SK-N-MC (cell line): ENCODE measurements at places on chromosomes 16 and 17.

- no peak for DNase-seq
Measured at GRCh38 chr16:28591355-28591754, 5.5 kb downstream of the SULT1A2 start.

DNA sequence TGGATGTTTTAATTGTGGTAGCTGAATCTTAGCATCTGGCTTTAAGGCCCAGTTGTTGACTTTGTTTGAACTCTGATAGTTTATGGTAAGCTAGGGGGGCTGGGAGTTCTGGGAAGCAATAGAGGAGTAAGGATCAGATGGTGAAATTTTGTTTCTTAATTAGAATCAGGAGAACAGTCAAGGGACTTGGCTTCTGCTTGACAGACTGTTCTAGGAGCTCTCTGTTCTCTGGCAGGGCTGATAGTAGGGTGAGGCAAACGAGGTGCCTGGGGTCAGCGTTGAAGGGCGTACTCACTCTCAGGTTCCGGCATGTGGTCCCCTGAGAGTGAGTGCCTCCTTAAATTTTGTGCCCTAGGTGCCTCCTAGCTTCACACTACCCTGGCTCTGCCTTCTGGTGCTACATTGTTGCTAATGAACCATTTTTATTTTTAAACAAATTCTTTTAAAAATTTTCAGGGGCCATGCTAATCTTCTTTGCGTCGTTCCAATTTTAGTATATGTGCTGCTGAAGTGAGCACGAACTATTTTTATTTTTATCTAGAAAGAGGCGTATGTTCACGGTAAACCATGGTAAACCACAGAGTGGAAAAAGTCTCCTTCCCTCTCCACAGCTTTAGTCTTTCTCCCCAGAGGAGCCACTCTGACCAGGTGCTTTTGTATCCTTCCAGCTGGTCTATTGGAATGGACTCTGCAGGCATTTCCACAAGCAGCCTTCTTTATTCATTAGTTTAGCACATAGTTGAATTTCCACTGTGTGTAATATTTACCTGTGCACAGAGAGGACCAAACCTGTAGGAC is 19.7 kb downstream of the SLC7A6 start:
- no peak for DNase-seq

- DNase-seq, result no peak
Measured at GRCh38 chr17:48556576-48557401, 11.9 kb upstream of the HOXB2 start.

- no peak for DNase-seq
Measured at GRCh38 chr17:75077496-75078283, 10.1 kb upstream of the SLC16A5 start.

DNA sequence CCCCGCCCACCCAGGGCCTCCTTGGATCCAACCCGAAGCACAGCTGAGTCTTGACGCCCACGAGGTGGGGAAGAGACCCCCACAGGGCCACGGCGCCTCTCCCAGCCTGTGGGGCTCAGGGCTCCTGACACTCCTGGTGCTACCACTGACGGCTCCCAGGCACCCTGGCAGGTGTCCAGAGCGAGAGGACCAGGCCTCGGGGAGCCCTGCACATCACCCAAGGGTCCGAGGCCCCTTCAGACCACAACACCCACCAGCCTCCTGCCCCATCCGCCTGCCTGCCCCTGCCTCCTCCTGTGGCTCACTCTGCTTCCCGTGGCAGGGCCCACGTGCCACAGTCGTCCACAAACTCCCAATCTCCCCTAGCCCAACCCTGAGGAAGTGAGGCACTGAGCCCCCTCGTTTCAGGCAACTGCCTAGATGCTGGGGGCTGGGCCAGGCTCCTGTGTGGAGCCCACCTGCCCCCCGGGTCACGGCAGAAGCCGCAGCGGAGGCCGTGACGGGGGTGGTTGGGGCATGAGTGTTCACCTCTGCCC is 28.3 kb upstream of the AATK start:
- no peak for DNase-seq

DNA sequence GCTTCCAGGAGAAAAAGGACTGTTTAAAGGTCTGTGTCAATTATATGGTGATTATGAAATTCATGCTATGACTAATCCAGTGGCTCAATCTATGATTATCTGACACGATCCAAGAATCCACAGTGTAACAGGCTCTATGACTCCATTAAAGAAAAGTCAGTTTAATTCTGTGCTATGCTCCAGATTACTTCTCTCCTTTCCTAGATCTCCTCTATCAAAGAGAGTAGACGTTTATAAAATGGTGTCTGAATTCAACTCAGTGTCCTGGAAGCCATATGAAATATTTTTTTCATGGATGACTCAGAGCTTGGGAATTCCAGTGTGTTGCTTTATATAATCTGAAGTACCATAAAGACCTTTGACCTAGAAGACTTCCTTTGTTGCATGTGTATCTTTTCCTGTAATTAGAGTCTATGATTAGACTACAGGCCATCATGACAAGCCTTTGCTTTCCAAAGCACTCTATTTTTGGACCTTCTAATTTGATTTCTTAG is 27.0 kb upstream of the NF1 start:
- no peak for DNase-seq

- no peak for DNase-seq
Measured at GRCh38 chr17:62160816-62161215, 95.7 kb upstream of the MED13 start.

DNA sequence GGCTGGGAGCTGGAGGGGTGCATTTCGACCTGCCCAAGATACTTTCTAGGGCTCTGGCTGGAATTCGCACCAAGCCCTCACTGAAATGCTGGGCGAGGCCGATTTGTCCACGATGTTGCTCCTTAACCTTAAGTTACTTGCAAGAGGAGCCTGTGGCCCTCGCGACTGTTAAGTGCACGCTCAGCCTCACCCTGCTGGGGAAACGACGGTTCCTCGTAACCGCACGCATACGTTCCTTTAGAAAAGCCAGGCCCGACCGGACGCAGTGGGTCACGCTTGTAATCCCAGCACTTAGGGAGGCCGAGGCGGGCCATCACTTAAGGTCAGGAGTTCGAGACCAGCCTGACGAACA is 607 bp upstream of the NCOR1 start:
- no peak for DNase-seq

DNA sequence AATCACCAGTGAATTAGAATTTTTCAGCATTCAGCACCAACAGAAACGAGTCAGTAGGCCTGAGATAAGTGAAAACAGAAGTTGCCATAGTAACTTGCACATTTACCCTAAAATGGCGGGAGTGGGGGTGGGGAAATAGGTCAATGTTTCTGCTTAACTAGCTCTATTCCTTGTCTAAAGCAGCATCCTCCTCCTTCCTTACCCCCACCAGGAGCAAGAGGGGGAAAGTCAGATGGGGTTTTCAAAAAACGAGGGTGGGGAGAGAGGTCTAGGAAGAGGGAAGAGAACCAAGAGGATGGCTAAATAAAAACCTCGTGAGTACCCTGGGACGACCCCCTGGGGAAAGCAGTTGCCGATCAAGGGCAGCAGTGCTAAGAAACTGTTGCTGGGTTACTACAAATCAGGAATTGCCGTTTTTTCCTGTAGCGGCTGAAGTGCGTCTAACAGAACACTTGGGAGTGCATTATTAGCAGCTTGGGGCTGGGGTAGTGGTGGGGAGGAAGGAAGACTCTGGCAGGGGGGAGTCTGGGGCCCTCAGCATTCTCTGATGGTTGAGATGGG is 34.4 kb upstream of the MNT start:
- DNase-seq, result no peak

- no peak for DNase-seq
Measured at GRCh38 chr17:4584101-4584916, at the start of gene SMTNL2. TSS of gene SMTNL2 (plus strand) at chr17:4584529. CDS start at chr17:4584606, 77 bp downstream.

GRCh38 chr17:79864617-79865250 is 25.5 kb upstream of the CBX4 start:
- no peak for DNase-seq

GRCh38 chr16:3694051-3694450 is 23.3 kb downstream of the TRAP1 start:
- no peak for DNase-seq

- no peak for DNase-seq
Measured at GRCh38 chr16:85524365-85524629, 88.8 kb upstream of the GSE1 start.

DNA sequence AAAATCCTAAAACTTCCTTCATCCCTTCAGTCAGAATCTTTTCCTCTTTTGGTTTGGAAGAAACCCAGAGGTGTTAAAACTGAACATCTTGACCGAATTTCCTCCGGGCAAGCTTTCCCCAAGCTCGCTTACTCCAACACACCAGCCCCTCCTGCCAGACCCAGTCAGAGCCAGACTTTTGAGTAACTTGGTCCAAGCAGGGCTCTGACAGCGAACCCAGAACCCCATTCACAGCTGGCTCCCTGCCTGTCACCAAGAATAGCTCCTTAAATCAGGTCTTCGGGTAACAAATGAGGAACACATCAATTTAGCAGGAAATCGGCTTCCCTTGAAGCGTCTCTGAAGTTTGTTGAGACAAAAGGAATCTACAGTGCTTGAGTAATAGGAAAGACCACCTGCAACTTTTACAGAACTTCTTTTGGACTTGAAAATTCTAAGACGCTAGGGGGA is 27.3 kb downstream of the GAS7 start:
- DNase-seq, result no peak

DNA sequence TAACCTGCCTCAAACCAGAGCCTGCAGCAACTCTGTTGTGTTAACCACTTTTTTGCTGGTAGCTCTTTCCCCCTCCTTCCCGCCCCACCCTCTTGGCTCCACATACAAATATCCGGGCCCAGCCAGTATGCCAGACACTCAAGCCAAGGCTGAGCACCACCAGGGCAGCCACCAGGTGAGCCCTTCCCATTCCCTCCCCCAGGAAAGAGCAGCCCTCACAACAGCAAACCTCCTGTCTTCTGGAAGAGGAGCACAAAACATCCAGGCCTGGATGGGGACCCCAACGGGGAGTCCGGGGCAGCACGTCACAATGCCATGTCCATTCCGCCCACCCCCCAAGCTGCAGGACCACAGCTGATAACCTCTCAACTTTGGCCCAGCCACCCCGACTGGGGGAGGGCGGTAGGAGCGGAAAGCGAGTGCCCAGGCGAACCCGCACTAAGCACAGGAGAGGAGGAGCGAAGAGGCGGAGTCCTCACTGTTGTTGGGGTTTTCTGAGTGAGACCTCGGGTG is 757 bp downstream of the ORMDL3 start:
- DNase-seq, result no peak

GRCh38 chr17:49249292-49249794 is 18.8 kb upstream of the PHOSPHO1 start:
- no peak for DNase-seq

GRCh38 chr17:1045456-1045855 is 48.5 kb downstream of the TIMM22 start:
- no peak for DNase-seq

GRCh38 chr17:34958438-34958837 is 2.8 kb downstream of the CCT6B start:
- DNase-seq, result no peak

GRCh38 chr17:12735517-12735916 is 53.8 kb upstream of the ARHGAP44 start:
- no peak for DNase-seq

GRCh38 chr17:2719861-2720260 is 8.3 kb upstream of the CLUH start:
- DNase-seq, result no peak

DNA sequence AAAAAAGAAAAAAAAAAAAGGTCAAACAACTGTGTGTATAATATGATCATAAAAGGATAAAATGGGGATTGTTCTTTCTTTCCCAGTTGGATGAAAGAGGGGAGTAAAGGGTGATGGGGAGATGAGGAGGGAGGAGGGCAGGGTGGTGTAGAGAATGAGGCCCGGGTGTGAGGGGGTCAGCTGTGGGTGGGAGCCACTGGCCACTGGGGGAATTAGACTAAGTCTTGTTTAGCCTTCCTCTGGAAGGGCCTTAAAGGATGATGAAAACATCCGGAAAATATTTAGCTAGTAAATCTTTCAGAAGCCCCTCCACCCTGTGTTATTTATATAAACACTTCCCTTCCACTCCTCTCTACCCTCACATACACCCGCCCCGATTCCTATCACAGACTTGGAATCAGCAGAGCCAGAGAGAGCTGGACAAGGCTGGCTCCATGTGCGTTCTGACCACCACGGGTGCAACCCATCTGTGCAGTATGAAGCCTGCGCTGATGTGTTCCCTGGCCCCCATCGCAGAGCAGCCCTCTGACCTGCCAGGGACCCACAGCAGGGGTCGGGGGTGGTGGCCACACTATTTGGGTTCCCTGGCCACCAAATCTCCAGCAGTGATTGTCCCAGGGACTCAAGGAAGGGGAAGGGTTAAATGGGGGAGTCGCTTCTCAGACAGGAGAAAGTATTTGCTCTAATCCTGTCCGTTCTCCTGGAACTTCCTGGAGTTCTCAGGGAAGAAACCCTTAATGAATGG is 72.7 kb downstream of the GAS7 start:
- no peak for DNase-seq

GRCh38 chr17:35684055-35684802 is 47.2 kb upstream of the RASL10B start:
- no peak for DNase-seq

GRCh38 chr17:81179220-81179619 is 13.2 kb upstream of the AATK start:
- DNase-seq, result no peak

DNA sequence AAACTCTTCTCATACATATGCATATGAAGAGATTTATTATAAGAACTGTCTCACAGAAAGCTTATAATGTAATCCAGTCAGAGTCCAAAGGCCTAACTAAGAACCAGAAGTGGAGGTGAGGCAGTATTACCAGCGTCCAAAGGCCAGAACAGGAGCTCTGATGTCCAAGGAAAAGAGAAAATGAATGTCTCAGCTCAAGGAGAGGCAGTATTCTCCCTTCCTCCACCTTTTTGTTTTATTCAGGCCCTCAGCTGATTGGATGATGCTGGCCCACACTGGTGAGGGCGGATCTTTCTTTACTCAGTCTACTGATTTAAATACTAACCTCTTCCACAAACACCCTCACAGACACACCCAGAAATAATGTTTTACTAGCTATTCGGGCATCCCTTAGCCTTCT is 43.4 kb downstream of the FBXL20 start:
- DNase-seq, result no peak

DNA sequence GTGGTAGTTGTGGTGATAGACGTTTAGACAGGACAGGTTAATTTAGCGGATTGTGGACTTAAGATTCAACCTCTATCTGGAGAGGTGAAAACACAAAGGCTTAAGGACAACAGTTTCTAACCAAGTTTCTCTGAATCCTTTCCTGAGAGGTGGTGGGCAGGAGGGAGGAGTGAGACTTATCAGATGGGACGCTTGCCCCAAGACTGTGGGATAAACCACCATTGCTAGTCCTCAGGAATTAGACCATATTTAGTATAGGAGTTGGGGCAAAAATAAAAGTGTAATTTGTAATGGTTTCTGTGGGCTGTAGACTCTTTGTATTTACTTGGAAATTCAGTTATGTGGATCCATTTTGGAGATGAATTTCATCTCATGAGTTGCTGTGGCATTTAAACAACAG is 6.6 kb downstream of the PDP2 start:
- DNase-seq, result no peak

DNA sequence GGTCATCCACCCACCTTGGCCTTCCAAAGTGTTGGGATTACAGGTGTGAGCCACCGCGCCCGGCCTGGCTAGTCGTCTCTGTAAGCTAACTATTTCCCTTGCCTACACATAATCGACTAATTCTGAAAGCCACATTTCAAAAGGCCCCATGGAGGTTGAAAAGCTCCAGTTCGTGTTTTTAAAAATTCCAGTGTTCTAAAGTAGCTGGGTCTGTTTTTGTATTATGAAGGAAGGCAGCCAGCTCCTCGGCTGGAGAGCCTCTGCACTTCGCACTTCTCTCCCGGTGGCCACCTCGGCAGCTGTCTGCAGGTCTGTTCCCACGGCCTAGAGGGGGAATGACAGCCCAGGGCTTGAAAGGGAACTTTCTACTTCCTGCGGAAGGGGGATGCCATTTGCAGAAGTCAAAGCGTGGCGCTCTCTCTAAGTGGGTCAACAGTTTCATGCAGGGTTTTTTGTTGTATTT is 16.9 kb downstream of the HASPIN start:
- no peak for DNase-seq

- no peak for DNase-seq
Measured at GRCh38 chr17:26782153-26782552, 511.8 kb upstream of the WSB1 start.
